ENCODE measurements at places on chromosomes 13 and 19.

DNA sequence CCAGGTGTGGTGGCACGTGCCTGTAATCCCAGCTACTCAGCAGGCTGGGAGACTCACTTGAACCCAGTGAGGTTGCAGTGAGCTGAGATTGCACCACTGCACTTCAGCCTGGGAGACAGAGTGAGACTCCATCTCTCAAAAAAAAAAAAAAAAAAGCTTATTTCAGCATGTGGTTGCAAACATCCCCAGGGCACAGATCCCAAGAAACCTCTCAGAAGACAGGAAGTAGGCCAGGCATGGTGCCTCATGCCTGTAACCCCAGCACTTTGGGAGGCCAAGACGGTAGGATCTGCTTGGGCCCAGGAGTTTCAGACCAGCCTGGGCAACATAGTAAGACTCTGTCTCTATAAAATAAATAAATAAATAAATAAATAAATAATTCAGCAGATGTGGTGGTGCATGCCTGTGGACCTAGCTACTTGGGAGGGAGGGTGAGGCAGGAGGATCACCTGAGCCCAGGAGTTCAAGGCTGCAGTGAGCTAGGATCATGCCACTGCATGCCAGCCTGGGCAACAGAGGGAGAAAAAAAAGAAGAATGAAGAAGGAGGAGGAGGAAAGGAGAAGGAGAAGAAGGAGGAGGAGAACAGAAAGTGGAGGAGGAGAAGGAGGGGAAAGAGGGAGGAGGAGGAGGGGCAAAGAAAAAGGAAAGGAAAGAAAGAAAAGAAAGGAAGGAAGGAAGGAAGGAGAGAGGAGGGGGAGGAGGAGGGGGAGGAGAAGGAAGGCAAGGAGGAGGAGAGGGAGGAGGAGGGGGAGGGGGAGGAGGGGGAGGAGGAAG is 4.3 kb upstream of the LRRC8E start:
- DNase-seq, result no peak

GRCh38 chr13:106486287-106486686 is 49.2 kb downstream of the EFNB2 start:
- no peak for DNase-seq

DNA sequence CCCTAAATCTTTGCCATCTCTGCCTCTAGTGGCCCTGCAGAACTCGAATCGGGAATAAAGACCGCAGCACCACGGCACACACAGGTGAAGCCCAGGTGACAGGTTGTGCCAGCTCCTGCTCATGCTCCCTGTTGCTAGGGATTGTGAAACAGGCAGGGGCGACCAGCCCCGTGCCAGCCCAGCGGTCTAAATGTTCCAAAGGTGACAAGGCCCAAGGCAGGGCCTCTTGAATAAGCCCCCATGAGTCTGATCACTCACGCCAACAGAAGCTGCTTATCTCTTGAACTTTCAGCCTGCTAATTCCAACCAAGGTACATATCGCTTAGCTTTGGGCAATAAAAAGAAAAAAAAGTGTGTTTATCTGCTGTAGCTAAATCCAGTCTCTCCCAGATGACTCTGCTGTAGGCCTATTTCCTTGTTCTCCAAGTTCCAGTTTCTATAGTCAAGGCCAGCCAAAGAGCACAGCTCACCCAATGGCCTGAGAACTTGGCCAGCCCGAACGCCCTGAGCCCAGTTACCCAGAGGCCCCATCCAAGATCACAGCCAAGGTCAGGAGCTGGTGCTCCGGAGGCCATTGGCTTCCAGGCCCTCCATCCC is 191.1 kb upstream of the GPR12 start:
- DNase-seq, result no peak

DNA sequence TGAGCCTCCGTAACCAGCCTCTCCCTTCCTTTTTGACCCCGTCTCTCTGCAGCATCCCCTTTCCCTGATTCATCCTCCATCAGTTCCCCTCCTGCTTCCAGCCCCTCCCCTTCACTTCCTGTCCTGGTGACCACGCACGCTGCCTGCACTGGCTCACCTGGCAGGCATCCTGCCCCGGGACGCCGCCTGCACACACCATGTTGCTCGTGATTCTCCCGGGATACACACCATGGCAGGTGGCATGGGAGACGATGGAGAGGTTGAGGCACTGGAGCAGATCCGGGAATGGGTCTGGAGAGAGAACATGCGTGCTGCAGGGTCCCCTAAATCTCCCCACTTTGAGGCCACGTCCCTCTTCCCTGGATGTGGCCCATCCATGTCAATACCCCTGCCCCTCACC is 4.2 kb downstream of the KLK12 start:
- DNase-seq, result no peak

DNA sequence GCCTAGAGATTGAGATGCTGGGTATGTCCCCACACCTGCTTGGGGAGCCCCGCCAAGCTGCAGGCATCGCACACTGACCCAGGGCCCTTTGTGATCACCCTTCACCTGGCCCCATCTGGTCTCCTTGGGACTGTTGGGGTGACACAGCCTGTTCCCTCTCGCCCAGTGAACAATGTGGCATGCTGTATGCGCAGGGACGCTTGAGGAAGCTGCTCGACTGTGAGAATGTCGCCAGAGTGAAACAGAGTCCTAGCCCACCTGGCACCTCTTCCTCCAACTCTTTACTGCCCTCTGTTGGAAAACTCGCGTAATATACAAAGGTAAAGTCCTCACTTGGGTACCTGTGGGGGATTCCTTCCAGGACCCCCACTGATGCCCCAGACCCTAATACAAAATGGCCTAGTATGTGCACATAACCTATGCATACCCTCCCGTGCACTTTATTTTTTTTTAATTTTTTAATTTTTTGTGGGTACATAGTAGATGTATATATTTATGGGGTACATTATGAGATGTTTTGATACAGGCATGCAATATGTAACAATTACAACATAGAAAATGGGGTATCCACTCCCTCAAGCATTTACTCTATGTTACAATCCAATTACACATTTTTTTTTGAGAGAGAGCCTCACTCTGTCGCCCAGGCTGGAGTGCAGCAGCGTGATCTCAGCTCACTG is 9.0 kb downstream of the BLOC1S3 start:
- DNase-seq, result no peak

DNA sequence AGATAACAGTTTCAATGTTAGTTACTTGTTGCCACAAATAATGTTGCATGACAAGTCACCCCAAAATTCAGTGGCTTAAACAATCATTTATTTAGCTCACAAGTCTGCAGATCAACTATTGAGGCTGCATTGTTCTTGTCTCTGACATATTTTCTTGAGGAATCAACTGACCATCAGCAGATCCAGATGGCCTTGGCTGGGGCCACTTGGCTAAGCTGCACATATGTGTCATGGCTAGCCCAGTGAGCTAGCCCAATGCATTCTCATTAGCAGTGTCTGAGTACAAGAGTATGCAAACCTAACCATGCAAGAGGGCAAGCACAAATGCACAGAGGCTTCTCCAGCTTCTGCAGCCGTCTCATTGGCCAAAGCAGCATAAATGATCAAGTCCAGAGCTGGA is 180.4 kb downstream of the DNAJC15 start:
- DNase-seq, result no peak

DNA sequence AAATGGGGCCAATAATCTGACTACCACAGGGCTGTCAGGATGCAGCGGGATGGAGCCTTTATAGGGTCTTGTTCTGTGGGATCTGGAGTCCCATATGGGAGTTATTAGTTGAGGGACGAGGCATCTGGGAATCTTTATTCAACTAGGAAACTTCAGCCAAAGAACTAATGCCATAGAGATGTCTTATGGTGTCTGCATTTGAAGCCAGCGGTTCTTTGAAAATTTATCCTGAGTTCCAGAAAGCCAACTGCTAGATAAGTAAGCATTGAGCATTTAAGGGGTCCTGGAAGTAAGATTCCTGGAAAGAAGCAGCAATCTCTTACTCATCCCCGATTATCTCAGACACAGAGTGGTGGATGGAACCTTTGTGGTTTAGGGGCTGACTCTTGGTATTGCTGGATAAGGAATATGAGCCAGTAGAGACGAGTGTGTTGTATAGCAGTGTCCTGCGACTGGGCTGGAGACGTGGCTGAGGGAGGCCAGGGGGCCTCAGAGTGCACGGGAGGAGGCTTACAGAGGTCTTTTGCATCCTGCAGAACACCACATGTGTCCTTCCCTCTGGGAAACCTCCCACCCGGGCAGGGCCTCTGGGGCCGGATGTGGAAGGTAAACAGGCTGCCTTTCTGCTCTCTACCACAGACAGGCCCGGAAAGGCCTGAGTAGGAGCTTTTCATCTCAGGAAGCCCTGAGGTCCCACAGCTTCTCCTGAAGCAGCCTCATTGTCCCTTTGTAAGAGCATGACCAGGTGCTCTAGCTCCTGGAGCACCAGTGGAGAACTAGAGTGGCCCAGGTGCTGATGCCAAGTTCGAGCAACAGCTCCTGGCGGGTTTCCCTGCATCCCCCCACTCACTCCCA is 28.8 kb downstream of the ACTN4 start:
- DNase-seq, result no peak

DNA sequence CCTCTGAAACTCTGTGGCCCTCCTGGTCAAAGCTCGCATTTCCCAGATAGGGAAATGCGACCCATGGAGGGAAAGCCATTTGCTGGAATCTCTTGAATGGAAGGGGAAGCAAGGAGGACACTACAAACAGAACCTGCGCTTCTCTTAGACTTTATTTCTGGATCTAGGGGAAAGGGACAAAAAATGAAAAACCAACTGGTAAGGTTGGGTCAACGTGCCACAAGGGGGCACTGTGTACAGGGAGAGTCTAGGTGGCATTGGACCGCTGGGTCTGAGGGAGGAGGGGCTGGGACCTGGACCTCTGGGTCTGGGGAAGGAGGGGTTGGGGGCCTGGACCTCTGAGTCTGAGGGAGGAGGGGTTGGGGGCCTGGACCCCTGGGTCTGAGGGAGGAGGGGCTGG is 5.0 kb downstream of the KLK4 start:
- DNase-seq, result no peak

DNA sequence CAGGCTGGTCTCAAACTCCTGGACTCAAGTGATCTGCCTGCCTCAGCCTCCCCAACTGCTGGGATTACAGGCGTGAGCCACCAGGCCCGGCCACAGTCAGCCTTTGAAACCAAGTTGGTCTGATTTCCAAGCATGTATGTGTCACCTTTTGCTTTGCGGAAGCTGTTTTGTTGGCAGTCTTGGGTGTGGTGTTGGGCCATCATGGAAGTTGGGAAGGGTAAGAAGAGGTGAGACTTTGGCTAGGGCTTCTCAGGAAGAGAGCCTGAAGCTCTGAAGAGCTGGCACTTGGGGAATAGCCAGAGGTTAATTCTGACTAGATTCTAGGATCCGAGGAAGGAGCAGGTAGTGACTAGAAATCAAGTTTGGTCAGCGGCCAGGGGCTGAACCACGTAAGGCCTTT is 2.8 kb downstream of the RSPH6A start:
- DNase-seq, result no peak

DNA sequence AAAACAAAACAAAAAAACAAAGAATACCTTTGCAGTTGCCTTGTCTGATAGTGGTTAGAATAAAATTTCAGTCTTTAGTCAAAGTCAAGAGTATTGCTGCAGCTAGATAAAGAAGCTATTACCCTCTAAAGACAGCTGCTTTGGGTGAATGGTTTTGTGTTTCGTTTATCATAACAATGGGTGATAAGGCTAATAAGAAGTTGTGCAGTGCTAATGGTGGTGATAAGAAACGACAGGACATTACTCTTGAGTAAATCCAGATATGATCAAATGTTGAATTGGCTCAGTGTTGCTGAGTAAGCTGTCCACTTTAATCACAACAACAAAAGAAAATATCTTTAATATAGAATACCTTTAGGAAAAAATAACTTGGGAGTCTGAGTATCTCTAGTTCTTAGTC is 1825.3 kb downstream of the SLITRK5 start:
- DNase-seq, result no peak

DNA sequence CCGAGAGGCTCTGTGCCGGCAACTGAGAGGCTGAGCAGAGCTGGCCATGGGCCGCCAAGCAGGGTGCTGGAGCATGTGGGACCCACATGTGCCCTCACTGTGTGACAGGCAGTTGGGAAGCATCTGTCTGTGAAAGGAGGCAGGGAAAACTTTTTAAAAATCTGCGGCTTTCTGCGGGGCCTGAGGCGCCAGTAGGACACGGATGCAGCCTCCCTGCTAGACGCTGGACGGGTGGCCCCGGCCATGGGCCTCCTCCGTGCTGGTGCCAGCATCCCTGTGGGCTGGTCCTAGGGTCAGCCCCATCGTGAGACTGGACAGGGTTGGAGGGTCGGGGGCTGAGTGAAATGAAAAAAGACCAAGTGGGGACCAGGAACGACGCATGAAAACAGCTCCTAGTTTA is 20.9 kb upstream of the DCUN1D2 start:
- no peak for DNase-seq

- no peak for DNase-seq
Observed at GRCh38 chr19:5893907-5894703, 9.5 kb downstream of the NDUFA11 start.

DNA sequence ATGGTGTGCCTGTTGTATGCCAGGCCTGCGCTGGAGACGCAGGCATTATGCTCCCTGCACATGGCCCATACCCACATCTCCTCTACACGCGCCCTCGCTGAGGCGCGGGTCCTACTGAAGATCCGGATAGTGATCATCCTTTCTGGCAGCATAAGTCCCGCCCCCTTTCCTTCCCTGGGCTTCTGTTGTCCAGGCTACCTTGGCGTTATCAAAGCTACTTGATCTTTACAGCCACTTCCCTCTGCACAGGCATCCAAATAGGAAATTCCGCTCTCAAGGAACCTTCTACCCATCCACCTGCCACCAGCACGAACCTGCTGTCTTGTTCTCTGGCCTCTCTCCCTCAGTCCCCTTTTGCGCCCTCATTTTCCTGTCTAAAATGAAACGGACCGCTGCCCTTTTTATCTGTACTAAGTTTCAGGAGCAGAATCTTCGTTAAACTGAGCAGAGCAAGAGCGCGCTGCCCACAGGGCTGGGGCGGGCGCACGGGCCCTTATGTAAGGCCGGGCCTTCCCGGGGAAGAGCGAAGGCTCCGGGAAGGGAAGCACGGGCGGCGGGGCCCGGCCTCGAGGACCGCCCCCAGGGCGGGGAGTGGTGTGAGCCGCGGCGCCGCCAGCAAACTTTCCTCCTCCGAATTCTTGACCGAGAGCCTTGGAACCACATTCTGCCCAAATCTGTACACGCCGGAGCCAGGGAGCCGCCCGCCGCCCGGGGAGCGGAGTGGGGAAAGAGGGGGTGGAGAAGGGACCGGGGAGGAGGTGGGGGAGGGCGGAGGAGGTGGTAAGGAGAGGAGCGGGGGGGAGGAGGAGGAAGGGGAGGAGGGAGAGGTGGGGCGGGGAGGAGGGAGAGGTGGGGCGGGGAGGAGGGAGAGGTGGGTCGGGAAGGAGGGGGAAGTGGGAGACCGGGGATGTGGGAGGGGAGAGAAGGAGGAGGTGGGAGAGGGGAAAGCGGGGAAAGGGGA is 920 bp upstream of the UBE2L5 start:
- DNase-seq, result no peak

DNA sequence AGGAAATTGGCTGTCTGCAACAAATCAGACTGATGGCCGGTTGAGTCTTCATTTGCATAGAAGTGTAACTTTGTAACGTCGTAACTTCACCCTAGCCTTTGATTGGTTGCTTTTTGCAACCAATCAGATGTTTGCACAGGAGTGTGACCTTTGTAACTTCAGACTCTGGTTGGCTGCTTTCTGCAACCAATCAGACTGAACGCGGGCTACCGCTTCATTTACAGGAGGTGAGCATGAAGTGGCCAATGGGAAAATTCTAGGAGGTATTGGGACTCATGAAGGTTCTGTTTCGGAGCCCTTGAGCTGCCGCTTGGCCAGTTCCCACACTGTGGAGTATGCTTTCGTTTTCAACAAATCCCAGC is 441 bp upstream of the ZNF559 start:
- DNase-seq, result no peak

- DNase-seq, result no peak
Observed at GRCh38 chr13:38879278-38879677, 111.4 kb downstream of the STOML3 start.
